ENCODE measurements at places on chromosomes 5 and 9.
A peak's percentile ranks its signal among the peaks of the same experiment; 100 is the strongest.

DNA sequence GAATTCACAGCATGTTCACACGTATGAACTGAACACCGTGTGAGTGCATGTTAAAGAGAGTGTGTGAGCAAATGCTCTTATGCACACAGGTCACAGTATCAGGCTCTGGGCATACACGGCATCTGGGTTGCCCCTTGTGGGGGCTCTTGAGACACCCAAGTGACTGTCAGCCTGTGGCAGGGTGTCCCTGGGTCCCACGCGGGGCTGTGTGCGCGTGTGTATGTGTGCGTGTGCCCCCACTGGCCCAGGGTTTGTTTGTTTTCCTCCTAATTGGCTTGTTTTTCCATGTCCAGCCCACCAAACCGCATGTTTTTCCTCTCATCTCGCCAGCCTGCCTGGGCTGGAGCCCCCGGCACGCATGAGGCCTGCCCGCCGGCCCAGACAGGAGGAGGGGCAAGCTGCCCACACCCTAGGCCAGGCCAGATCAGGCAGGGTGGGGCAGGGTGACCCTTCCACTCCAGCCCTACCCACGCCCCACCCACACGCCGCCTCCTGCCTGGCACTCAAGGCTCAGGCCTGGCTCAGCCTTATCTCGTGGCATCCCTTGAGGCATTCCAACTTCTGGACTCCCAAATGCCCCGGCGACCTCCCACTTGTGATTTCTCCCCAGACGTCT, 28.8 kb downstream of the CNTFR start:
- no peak for DNase-seq

- DNase-seq: no peak
Observed at GRCh38 chr5:65765582-65765981, 43.6 kb downstream of the NLN start.

DNA sequence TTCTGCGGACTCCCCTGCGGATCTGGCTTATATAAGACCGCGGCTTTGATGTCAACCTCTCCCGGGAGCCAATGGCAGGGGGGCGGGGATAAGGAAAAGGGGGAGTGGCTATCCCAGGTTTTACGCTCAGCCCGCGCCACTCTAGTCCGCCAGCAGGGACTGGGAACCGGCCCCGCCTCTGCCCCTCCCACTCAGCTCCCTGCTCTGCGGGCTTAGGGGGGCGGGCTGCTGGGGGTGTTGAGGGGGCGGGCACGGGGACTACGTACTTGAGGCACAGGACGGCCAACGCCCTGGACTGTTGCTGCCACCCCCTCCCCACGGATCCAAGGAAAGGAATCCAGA, at the start of gene HAND1:
Gene HAND1 (minus strand): TSS at position 4 of the 342 bp plus-strand sequence. CDS start 219 bp downstream, outside the sequence.
- DNase-seq: no peak

DNA sequence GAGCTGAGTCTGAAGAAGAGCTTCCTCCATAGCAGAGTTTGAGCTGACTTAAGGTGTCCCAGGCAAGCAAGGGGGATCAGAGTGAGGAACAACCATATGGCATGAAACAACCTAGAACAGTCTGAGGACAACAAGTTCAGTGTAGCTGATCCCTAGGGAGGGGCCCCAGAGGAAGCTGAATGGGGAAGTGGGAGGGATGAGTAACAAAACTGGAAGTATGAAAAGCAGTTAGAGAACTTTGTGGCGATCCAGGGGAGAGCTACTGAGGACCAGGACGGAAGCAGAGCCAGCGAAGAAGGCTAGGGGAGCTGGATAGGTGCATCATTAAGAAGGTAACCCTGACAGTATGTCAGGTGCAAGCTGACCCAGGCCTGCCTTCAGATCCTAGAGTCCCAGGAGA, 580.8 kb downstream of the BNC2 start:
- DNase-seq: no peak

- peak; percentile 36 for DNase-seq
Observed at GRCh38 chr5:143016777-143017516, 246.8 kb downstream of the ARHGAP26 start.

DNA sequence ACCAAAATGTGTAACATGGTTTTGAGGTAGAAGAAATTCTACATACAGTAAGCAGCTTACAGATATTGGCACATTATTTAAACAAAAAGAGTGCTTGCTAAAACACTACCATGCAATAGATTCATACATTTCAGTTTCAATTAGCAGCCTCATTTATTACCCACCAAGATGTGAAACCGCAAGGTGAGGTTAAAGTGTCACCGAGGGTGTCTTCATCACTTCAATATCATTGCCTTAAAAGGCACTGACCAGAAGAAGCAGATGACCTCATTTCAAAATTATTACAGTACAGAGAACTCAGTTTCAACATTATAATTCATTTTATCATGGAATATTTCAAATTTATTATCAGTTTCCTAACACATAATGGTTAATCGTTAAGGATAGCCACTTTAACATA, 302.2 kb downstream of the ISL1 start:
- no peak for DNase-seq

DNA sequence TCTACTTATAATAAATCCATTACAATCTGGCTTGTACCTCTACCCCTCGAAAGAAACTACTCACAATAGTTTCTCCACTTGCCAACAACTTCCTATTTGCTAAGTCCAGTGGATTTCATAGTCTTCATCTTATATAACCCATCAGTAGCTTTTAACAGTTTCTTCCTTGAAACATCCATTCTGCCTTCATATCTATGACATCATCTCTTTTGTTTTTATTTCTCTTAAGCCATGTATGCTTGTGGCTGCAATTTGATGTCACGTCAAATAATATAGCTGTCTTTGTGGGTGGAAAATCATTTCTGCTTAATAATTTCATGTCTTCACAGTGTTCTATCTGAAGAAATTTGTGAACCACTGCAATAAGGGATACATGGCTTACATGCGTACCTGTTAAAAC, 77.5 kb upstream of the GRHPR start:
- DNase-seq: no peak

DNA sequence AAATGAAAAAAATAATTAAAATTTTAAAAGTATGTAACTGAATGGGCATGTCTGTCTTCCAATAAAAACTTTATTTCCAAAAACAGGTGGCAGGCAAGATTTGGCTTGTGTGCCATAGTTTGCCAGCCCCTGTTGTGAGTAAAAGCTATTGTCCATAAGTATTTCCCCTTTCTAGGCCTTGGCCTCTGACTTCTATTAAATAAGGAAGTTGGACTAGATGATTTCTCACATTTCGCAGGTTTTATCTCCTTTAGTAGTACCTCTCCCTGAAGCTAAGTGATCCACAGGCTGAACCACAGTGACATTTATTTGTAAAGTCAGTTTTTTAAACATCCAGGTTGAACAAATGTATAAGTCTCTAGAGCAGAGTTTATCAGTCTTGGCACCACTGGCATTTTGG, 41.3 kb downstream of the RECK start:
- no peak for DNase-seq

DNA sequence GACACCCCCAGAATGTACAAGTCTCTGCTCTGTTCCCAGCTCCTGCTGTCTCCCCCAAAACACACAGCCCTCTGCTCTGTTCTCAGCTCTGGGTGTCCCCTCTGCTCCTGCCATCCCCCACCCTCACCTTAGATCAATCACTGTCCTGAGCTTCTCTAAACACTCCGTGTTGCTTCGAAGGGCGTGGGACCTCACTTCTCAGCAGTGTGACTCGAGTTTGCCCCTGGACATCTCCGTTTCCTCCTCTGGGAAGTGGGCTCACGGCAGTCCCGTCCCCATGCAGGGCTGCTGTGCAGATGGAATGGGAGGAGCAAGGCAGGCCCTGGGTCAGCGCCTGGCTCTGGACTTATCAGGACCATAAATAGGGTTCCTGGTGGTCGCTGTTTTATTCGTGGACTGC, 98.0 kb upstream of the RAPGEF1 start:
- DNase-seq: no peak

GRCh38 chr5:65192331-65192730, 289.4 kb downstream of the ADAMTS6 start:
- no peak for DNase-seq

DNA sequence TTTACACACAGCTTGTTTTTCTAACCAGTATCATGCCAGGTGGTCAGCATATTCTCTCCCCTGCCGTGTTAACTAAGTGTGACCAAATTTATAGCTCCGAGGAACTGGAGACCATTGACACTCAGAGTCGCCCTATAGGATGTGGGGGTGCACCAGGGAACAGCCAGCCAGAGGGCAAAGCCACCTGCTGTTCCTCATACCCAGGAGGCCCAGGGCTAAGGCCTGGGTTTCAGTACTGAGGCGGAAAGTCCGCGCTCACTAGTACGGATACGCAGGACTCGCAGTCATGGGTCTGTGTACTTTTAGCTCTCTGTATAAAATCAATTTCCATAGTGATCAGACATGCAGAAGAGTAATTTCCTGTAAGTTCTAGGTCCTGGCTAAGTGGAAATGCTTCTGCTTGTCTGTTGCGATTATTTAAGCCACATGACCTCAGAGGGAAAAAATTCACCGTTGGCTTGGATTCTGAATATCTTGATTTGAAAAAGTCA, 247.0 kb downstream of the AOPEP start:
- DNase-seq: no peak

DNA sequence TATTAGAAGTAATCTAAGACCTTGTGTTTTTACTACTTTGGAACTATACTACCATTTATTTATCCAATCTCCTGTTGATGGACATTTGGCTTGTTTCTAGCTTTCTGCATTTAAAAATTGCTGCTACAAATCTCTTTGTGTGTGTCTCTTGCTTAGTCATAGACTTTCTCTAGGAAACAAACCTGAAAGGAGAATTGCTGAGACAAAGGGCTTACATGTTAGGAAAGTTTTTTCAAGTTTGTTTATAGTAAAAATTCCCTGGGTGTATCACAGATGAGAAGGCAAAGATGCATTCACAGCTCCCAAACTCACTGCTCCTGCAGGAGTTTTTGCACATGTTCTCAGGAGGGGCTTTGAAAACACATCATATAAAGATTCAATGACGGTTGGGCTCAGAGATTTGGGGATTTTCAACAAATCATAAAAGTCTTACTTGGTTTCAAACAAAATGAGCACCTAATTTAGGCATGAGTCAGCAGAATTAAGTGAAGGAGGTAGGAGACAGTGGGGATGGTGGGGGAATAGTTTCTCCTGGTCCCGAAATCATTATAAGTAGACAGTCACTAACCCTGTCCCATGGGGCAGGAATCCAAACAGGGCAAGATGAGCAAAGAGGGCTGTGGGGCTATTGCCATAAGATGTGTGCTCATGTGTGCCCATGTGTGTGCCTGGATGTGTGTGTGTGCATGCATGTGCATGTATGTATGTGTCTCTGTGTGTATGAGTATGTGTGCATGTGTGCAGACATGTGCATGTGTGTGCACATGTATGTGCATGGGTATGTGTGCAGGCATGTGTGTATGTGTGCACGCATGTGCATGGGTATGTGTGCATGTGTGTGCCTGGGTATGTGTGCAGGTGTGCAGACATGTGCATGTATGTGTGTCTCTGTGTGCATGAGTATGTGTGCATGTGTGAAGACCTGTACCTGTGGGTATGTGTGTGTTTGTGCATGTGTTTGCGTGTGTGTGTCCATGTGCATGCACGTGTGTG, 43.4 kb upstream of the S1PR3 start:
- DNase-seq: no peak

DNA sequence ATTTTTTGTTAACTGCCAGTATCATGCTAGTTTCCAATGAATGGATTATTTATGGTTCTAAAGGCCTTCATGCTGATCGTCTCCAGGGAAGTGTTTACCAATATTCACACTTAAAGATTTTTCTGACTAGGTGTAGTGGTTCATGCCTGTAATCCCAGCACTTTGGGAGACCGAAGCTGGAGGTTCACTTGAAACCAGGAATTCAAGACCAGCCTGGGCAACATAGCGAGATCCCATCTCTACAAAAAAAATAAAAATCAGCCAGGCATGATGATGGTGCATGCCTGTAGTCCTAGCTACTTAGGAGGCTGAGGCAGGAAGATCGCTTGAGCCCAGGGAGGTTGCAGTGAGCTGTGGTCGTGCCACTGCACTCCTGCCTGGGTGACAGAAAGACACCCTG, 43.5 kb downstream of the FAM13B start:
- DNase-seq: no peak

DNA sequence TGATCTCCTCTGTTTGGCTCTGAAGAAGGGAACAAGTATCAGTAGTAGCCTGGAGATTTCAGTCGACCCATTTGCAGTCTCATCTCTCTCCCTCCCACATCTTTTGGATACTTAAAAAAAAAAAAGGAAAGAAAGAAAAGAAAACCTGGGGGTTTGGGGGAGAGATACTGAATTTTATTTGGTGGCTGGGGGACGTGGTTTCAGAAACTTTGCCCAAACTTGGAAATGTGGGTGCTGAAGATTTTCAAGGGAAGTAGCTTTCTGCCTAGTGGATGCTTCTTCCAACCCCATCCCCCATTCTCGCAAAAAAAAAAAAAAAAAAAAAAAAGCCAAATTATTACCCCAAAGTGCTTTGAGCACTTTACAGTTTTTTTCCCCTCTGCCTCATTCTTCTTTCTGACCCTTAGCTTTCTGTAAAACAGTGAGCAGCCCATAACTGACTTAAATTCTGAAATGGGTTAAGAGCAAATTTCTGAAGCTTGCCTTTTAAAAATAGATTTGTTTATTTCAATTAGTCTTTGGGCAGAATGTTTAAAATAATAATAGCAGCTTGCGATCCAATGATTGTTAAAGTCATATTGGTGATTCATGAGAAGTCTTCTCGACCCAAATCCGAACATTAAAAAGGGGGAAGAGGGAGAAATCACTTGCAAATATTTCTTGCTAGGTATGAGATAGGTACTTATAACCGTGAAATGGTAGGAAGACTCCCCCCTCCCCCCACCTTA, 894 bp downstream of the FST start:
- DNase-seq: no peak

DNA sequence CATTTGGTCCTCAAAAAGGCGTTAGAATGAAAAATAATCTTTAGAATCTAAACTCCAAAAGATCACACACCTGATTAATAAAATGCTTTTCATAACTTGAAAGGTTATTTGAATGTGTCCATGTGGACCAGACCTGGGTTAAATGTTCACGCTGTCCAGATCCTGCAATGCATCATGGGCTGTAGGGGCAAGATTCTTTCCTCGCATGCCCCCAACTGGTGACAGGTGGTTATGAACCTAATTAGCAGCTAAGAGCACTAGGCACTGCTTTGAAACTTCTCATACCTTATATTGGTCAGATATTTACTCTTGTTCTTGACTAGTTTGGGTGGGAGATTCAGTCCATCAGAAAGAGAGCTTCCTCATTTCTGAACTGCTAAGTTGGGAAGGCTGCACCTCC, 19.3 kb upstream of the PIP5K1B start:
- DNase-seq: peak; percentile 68

GRCh38 chr5:148937830-148938521, 111.6 kb downstream of the ADRB2 start:
- DNase-seq: no peak

- no peak for DNase-seq
Observed at GRCh38 chr5:43773478-43773844, 170.5 kb downstream of the NNT start.

DNA sequence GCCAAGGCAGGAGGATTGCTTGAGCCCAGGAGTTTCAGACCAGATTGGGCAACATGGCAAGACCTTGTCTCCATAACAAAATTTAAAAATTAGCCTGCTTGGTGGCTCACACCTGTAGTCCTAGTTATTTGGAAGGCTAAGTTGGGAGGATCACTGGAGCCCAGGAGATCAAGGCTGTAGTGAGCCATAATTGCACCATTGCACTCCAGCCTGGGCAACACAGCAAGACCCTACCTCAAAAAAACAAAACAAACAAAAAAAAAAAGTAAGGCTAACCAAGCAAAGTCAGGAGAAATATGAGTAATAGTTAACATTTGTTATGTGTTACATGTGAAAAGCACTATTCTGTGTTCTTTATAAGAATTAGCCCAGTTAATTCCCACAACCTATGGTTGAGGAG, 74.7 kb downstream of the FOXB2 start:
- DNase-seq: no peak
